ENCODE measurements at places on chromosomes 7 and 10. TPM values are rescaled to one million over a fixed set of nuclear protein-coding genes. Genes with fewer than 3 reads are reported as not detected.

Gene KIAA1549
- total RNA-seq, result 0.10 TPM

Gene TRPV5
- not detected for total RNA-seq

Gene TET1
- 4.3 TPM for total RNA-seq

Gene SRRM3
- not detected for total RNA-seq

GRCh38 chr10:129438024-129438423, 29.0 kb upstream of the MGMT start:
- no peak overlapping the region for H3K27ac ChIP-seq
- H3K4me3 ChIP-seq, result no peak overlapping the region
- no peaks in the 10 kb centered on the region for H3K27me3 ChIP-seq
- no peaks in the 10 kb centered on the region for H3K4me1 ChIP-seq

DNA sequence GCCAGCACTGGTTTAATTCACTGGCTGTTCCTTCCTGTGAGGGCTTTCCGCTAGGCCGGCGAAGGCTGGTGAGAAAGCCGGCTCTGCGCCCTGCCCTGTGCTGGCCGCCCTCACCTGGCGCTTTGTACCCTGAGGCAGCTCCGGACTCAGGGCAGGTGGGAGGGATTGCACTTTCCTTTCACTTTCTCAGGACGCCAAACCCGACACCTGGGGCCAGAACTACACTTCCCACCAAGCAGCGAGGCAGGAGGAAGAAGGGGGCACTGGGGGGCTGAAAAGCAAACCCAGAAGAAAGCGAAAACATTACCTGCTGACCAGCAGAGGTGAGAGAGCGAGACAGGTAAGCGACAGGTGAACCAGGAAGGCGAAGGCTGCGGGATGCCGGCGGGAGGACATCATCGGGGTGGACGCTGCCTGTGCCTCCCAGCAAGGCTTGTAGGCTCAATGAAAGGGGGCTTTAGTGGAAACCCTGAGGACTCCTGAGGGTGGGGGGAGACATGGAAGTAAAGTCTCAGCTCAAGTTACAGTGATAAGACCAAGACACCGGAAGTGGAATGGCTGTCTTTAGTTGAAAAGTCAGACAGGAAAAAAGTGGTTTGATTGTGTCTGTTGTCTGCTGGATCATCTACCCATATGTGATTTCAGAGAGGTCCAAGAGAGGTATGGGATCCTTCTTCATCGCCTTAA, at the start of gene RAB19:
RAB19 (plus strand) TSS at position 181 of the 687 bp plus-strand sequence. CDS start 3,589 bp downstream, outside the sequence.
- H3K27ac ChIP-seq, result peak within 1 kb of the TSS; percentile 76
- H3K4me3 ChIP-seq, result peak within 1 kb of the TSS; percentile 92
- DNase-seq, result peak; percentile 80
- no peaks in the 10 kb centered on the region for H3K27me3 ChIP-seq
- H3K36me3 ChIP-seq, result peaks cover 3% of the 10 kb centered on the region

GRCh38 chr7:137625197-137625596, 221.6 kb downstream of the DGKI start:
- no peak overlapping the region for H3K27ac ChIP-seq
- H3K36me3 ChIP-seq, result no peaks in the 10 kb centered on the region
- H3K27me3 ChIP-seq, result peaks cover 2% of the 10 kb centered on the region
- H3K4me3 ChIP-seq, result no peak overlapping the region
- DNase-seq, result no peak
- H3K4me1 ChIP-seq, result no peaks in the 10 kb centered on the region

- no peak overlapping the region for H3K4me3 ChIP-seq
- DNase-seq, result no peak
- H3K4me1 ChIP-seq, result no peaks in the 10 kb centered on the region
Measured at GRCh38 chr7:102934701-102935100, 21.9 kb downstream of the LRRC17 start.

- peaks cover 42% of the 10 kb centered on the region for H3K4me1 ChIP-seq
- H3K4me3 ChIP-seq, result no peak overlapping the region
- H3K27me3 ChIP-seq, result no peaks in the 10 kb centered on the region
Measured at GRCh38 chr10:50614444-50615137, 9.2 kb downstream of the SGMS1 start.

DNA sequence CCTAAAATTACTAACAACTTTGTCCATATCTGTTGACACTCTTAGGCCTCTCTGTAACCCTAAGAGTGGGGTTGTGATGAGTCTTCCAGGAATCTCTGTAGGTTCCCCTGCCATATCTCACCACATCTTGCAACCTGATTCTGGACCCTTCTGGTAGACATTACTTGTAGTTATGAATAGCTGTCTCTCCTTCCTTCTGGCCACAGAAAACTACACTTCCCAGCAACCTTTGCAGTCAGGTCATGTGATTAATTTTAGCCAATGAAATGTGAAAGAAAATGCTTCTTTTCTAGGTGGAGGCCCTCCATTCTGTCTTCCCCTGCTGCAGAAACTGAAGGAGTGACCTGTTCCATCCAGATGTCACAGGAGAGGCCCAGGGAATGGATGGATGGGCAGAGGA, 147.6 kb upstream of the AOAH start:
- H3K36me3 ChIP-seq, result peaks cover 73% of the 10 kb centered on the region
- no peaks in the 10 kb centered on the region for H3K27me3 ChIP-seq
- DNase-seq, result no peak
- H3K4me1 ChIP-seq, result no peaks in the 10 kb centered on the region

GRCh38 chr7:44111761-44112160, 7.6 kb downstream of the AEBP1 start:
- no peaks in the 10 kb centered on the region for H3K36me3 ChIP-seq
- no peak overlapping the region for H3K4me3 ChIP-seq
- no peaks in the 10 kb centered on the region for H3K27me3 ChIP-seq
- DNase-seq, result no peak

- H3K27ac ChIP-seq, result peak overlapping the region; percentile 53
- H3K36me3 ChIP-seq, result no peaks in the 10 kb centered on the region
- peak; percentile 37 for DNase-seq
Measured at GRCh38 chr10:118732245-118733165, 22.3 kb downstream of the CACUL1 start.

- DNase-seq, result no peak
- no peaks in the 10 kb centered on the region for H3K36me3 ChIP-seq
- H3K27ac ChIP-seq, result no peak overlapping the region
- peaks cover 8% of the 10 kb centered on the region for H3K4me1 ChIP-seq
- H3K4me3 ChIP-seq, result no peak overlapping the region
Measured at GRCh38 chr7:7148798-7149481, 33.4 kb upstream of the C1GALT1 start.

GRCh38 chr7:42236976-42237810, at the start of gene GLI3:
Gene GLI3 (minus strand): TSS chr7:42237209. CDS start chr7:42223253, 13,956 bp downstream.
- H3K4me1 ChIP-seq, result peaks cover 11% of the 10 kb centered on the region
- peaks cover 32% of the 10 kb centered on the region for H3K27me3 ChIP-seq
- peak; percentile 4 for DNase-seq
- H3K4me3 ChIP-seq, result no peak within 1 kb of the TSS

DNA sequence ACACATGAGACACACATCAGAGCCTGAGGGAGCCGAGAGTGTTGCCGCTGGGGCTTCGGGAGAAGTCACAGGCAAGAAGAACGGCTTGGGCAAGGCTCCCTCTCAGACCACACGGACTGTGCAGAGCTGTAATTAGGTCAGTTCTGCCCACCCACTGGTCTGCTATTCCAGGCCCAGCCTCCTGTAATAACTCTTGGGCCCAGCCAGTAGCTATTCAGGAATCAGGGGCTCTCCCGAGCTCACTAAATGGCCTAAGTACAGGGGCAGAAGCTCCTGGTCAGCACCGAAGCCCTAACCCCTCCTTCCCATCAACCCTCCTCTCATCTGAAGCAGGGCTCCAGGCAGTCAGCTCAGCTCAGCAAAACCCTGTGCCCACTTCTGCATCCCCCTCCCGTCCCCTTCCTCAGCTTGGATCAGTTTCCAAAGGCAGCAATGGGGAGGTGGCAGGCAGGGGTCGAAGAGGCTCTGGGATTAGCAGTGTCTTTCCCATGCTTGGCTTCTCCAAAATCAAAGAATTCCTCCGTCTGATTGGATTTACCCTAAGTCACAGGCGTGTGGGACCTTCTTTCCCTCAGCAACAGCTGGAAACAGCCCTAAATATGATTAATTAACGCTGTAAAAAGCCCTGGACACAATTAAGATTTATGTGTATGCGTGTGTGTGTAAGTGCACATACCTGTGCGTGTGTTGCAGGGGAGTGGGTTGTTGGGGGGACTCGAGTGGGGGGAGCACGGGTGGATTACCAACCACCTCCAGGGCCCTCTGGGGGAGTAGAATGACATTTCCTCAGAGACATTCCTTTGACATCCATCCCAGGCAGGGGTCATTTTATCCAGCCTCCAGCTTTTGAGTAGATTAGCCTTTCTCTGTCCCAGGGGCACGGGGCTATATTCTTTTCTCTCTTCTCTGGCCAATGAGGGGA, 48.4 kb upstream of the BTRC start:
- H3K4me1 ChIP-seq, result no peaks in the 10 kb centered on the region
- DNase-seq, result no peak

DNA sequence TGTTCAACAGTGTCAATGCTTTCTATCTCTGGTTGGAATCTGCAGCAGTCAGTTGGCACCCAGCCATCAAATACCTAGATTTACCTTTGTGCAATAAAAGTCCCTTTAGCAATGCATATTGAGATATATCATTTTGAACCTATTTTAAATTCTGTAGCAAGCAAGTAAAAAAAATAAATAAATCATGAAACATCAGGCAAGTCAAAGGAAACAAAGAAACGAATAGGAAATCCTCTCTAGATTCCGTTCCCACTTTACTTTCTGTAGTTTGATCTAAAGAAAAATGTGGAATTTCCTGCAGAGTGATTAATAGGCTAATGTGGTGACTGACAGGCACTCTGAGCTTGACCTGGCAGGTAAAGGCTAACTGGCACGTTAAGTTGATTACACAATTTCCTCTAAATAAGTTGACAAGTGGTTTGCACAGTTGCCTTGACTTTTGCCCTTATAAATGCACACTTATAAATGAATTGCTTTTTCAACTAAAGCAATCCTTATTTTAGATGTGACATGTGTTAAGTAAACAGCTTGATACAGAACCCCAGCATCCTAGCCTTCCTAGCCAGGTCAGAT, 208.1 kb upstream of the TCF7L2 start:
- no peaks in the 10 kb centered on the region for H3K27me3 ChIP-seq
- DNase-seq, result no peak

DNA sequence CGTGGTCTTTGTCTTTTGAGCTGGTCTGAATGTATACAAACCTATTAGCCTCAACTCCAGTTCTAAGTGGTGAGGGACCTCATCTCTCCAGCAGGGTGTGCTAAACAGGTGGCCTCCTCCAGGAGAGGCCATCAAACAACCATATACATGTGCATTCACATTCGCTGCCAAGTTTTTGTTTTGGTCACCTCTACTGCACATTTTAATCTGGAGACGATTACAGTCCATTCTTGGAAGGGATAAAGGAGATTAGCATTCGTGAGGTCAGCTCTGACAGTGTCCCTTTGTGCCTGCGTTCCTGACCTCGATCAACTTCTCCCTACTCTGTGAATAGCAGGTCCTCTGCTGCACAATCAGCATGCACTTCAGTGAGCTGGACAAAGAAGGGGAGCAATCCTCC, 60.8 kb downstream of the RHOBTB1 start:
- peaks cover 2% of the 10 kb centered on the region for H3K27me3 ChIP-seq
- H3K4me1 ChIP-seq, result no peaks in the 10 kb centered on the region
- H3K36me3 ChIP-seq, result no peaks in the 10 kb centered on the region
- no peak overlapping the region for H3K4me3 ChIP-seq
- no peak for DNase-seq

DNA sequence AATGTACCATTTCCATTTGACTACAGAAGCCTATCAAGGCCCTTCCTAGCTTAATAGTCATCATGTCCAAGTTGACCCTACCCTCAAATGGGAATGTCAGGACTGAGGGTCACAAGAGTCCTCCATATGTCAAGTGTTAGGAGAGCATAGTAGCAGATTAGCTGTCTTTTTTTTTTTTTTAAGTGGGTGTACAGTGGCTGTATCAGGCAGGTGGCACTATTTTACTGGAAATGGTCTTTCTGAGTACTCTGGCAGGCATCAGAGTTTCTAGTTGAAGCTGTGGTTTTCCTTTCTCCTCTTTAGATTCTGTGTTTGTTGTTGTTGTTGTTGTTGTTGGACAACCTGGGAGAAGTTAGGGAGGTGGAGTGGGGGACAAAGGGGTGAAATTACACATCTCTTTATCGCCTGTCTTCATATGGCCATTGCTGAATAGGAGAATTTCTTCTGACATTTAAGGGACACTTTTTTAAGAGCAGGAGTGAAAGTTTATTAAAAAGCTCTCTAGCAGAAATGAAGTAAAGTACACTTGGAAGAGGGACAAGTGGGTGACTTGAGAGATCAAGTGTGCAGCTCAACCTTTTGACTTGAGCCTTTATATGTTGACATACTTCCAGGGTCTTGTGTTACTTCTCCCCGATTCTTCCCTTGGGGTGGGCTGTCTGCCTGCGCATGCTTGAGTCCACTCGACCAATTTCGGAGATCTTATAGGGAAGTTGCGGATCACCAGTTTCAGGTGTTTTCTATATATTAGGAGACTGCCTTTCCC, 104.1 kb upstream of the FOXP2 start:
- no peaks in the 10 kb centered on the region for H3K36me3 ChIP-seq
- H3K4me1 ChIP-seq, result no peaks in the 10 kb centered on the region
- H3K27ac ChIP-seq, result no peak overlapping the region
- no peak for DNase-seq
